ENCODE measurements at places on chromosomes 3 and 15.

- DNase-seq, result no peak
These were observed 61.9 kb downstream of the BTLA start for GRCh38 chr3:112437146-112438022.

- DNase-seq, result no peak
These were observed 519.7 kb upstream of the FRG2C start for GRCh38 chr3:75144406-75144805.

DNA sequence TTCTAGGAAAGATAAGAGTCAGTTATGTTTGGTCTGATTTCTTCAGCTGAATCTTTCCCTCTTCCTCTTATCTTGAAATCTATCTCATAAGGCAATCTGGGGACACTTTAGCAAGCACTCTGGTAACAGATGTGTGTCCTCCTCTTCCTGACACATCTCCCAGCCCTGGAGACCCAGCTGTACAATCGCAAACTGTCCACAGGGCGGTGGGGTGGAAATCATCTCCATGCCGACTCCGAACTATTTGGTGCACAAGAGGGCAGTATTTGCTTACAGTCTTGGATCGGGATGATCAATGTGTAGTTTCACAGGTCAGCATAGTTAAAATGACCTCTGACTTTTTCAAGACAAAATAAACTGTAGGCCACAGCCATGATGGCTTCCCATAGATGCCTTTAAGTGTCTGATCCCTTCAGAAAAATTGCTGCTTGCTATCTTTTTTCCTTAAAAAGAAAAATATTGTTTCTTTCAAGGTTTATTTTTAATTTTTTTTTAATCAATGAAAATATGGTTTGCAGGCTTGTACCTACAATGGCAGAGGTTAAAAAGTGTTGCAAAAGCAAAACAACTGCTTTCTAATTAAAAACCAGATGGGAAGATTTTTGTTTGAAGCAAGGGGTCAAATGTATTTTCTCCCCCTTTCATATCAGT lies 17.7 kb downstream of the EEFSEC start:
- no peak for DNase-seq

- no peak for DNase-seq
These were observed 26.7 kb upstream of the GREM1 start for GRCh38 chr15:32690941-32691688.

GRCh38 chr3:25744470-25744869 lies 38.8 kb downstream of the NGLY1 start:
- DNase-seq, result no peak

- DNase-seq, result no peak
These were observed 4.5 kb downstream of the NDUFB5 start for GRCh38 chr3:179608931-179609720.

DNA sequence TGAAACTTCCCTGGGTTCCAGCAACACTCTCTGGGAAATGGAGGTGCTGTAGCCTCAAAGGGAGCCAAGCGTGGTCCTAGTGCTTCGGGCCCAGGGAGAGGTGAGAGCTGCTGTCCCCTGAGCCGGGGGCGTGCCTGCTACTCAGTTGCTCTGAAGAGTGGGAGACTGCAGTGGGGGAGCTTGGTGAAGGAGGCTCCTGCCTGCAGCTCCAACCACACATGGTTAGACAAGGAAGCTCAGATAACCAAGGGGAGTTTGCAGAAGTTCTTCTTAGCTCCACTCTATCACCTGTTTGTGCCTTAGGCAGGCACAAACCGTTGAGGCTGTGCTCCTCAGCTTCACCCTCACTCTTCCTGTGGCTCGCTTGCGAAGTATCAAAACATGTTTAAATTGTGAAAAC lies 53.6 kb upstream of the TRPM1 start:
- no peak for DNase-seq

DNA sequence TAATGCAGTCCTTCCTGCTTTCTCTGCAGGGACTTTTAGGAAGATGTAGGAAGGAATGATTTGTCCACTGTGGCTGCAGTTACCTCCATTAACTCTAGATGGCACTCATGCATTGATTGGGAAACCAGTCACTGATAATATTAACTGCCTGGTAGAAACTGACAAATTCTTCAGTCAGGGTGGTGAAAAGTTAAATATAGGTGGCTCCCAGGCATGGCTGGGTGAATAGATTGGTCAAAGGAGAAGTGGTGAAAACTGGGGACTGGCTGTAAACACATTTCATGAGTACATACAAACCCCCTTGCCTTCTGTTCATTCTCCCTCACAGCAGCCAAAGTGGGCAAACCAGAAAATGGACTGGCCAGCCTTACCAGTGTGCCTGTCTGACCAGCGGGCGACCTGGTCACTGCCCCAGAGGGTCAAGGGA lies 333.4 kb downstream of the THSD4 start:
- DNase-seq, result no peak

DNA sequence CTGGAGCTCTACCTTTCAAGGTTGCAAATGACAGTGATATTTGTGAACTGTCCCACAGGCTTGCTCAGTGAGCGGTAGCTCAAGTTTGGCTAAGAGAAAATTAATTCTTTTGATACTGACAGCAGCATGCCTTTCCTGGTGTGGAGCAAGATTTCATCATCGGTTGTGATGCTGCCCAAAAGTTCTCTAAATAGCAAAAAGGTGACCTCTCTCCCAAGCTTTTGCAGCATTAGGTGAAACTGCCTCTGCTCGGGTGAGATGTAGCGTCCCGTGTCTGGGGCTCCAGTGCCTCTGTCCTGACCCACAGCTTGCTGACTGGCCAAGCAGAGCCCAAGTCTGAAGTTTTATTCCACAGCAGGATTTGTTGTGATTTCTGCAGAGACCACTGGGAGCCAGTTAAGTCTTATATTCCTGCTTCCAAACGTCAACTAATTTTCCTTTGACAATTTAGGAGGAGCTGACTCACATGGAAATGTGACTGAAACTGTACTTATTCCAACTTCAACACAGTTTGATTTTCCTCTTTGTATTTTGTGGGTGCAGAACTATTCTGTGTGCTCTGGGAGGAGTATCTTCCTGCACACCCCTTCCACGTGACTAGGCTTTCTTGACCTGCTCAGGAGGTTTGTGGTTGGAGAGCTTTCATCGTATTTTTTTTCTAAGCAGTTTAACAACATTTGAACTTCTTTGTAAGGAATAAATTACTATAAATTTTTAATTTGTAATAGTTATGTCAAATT lies 5.9 kb downstream of the SYNM start:
- no peak for DNase-seq

- DNase-seq, result no peak
These were observed 87.0 kb downstream of the CTNNB1 start for GRCh38 chr3:41286305-41286704.

GRCh38 chr3:123344175-123344906 lies 104.5 kb downstream of the ADCY5 start:
- no peak for DNase-seq

- no peak for DNase-seq
These were observed 197.8 kb upstream of the TPM1 start for GRCh38 chr15:62844564-62845240.

GRCh38 chr15:92974183-92974915 lies 74.2 kb downstream of the CHD2 start:
- DNase-seq, result no peak

- DNase-seq, result no peak
These were observed 64.0 kb upstream of the PLSCR4 start for GRCh38 chr3:146314871-146315270.

DNA sequence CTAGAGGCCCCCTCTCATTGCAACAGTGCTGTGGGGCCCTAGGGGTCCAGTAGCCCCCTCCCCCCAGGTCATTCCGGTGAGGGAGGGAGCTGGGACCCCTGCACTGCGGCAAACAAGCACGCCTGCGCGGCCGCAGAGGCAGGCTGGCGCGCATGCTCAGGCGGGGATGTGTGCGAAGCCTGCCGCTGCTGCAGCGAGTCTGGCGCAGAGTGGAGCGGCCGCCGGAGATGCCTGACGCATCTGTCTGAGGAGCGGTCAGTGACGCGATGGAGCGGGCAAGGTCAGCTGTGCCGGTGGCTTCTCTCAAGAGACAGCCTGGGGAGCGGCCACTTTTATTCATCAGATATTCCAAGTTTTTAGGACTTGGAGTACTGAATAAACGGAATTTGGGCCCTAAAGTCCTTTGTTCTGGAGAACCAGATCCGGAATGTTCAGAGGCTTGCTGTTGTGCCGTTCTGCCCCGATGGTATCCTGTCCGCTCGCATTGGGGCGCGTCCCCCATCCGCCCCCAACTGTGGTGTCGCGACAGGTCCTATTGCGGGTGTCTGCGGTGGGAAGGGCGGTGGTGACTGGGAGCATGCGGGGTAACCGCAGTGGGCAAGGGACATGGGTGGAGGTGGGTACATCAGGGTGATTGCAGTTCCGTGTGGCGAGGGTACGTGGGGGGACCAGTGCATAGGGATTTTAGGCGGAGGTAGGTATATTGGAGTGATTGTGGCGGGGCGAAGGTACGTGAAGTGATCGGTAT lies at the start of the genes SNRPN and SNURF:
SNRPN (plus strand) TSS at position 205 of the 748 bp plus-strand sequence. CDS start 19,467 bp downstream, outside the sequence.
SNURF (plus strand) TSS at position 205 of the 748 bp plus-strand sequence; CDS start at position 267, 62 bp downstream.
- peak; percentile 36 for DNase-seq

GRCh38 chr3:178568155-178568731 lies 32.0 kb downstream of the KCNMB2 start:
- no peak for DNase-seq

Measured in stimulated activated CD8-positive, alpha-beta memory T cell treated with anti-CD3 and anti-CD28 coated beads, Interleukin-15, amount 100 ng/mL, for 1 hour (primary cell).